ENCODE measurements at places on chromosomes 11 and 22. TPM values are rescaled to one million over a fixed set of nuclear protein-coding genes. Genes with fewer than 3 reads are reported as not detected.

Gene LDLRAD3
- polyA plus RNA-seq: 20.9 TPM

- H3K27ac ChIP-seq: no peak overlapping the region
- H3K36me3 ChIP-seq: no peaks in the 10 kb centered on the region
- H3K4me3 ChIP-seq: no peak overlapping the region
- H3K4me1 ChIP-seq: no peaks in the 10 kb centered on the region
- H3K27me3 ChIP-seq: no peaks in the 10 kb centered on the region
- DNase-seq: no peak
These were observed 399.1 kb downstream of the LARGE1 start for GRCh38 chr22:33520904-33521780.

- H3K4me1 ChIP-seq: peaks cover 43% of the 10 kb centered on the region
These were observed 15.4 kb upstream of the LINC01488 start for GRCh38 chr11:69466039-69466438.

- peak; percentile 73 for DNase-seq
- H3K27ac ChIP-seq: no peak overlapping the region
- no peak overlapping the region for H3K4me3 ChIP-seq
- H3K27me3 ChIP-seq: no peaks in the 10 kb centered on the region
- no peaks in the 10 kb centered on the region for H3K36me3 ChIP-seq
These were observed 26.1 kb upstream of the CELSR1 start for GRCh38 chr22:46563381-46564083.

Gene GLYAT
- not detected for polyA plus RNA-seq

GRCh38 chr11:35237860-35238715 lies 99.1 kb downstream of the CD44 start:
- H3K4me3 ChIP-seq: no peak overlapping the region
- no peaks in the 10 kb centered on the region for H3K27me3 ChIP-seq
- peak; percentile 72 for DNase-seq
- peak overlapping the region; percentile 23 for H3K27ac ChIP-seq
- H3K4me1 ChIP-seq: peaks cover 3% of the 10 kb centered on the region

- no peak overlapping the region for H3K27ac ChIP-seq
- no peaks in the 10 kb centered on the region for H3K27me3 ChIP-seq
- DNase-seq: no peak
- no peak overlapping the region for H3K4me3 ChIP-seq
- no peaks in the 10 kb centered on the region for H3K36me3 ChIP-seq
These were observed 48.2 kb downstream of the RTN4R start for GRCh38 chr22:20219667-20220628.

Gene TMPRSS13
- polyA plus RNA-seq: 0.10 TPM

- H3K4me1 ChIP-seq: peaks cover 52% of the 10 kb centered on the region
- H3K27me3 ChIP-seq: no peaks in the 10 kb centered on the region
- H3K4me3 ChIP-seq: no peak overlapping the region
- H3K27ac ChIP-seq: no peak overlapping the region
- no peak for DNase-seq
- no peaks in the 10 kb centered on the region for H3K36me3 ChIP-seq
These were observed 33.1 kb upstream of the CYB5R3 start for GRCh38 chr22:42682113-42682851.

DNA sequence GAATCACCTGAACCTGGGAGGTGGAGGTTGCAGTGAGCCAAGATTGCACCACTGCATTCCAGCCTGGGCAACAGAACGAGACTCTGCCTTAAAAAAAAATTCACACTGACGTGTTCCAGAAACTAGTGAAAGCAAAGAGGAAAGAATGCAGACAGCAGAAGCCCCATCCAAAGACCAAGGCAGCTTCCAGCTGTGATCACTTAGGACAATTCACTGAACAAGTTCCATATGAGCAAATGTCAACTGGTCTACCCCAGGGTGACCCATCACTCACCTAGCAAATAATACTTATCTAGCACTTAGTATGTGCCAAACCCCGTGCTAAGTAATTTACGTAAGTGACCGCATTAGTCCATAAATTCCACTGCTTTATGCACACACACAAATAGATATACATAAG lies 138.9 kb downstream of the LARGE1 start:
- H3K4me3 ChIP-seq: no peak overlapping the region
- peaks cover 5% of the 10 kb centered on the region for H3K4me1 ChIP-seq
- H3K27me3 ChIP-seq: no peaks in the 10 kb centered on the region

- no peak for DNase-seq
- H3K27ac ChIP-seq: no peak overlapping the region
- H3K4me1 ChIP-seq: peaks cover 15% of the 10 kb centered on the region
- H3K4me3 ChIP-seq: no peak overlapping the region
- no peaks in the 10 kb centered on the region for H3K36me3 ChIP-seq
- H3K27me3 ChIP-seq: no peaks in the 10 kb centered on the region
These were observed 155.9 kb upstream of the RAG2 start for GRCh38 chr11:36753960-36754359.

- H3K4me1 ChIP-seq: peaks cover 20% of the 10 kb centered on the region
- no peak overlapping the region for H3K27ac ChIP-seq
- no peak for DNase-seq
- H3K4me3 ChIP-seq: no peak overlapping the region
These were observed 64.7 kb downstream of the ADAMTS15 start for GRCh38 chr11:130513132-130513531.

- no peak overlapping the region for H3K27ac ChIP-seq
- H3K36me3 ChIP-seq: no peaks in the 10 kb centered on the region
- no peaks in the 10 kb centered on the region for H3K4me1 ChIP-seq
- no peaks in the 10 kb centered on the region for H3K27me3 ChIP-seq
These were observed 98.0 kb upstream of the OR5AK2 start for GRCh38 chr11:56890584-56891305.

DNA sequence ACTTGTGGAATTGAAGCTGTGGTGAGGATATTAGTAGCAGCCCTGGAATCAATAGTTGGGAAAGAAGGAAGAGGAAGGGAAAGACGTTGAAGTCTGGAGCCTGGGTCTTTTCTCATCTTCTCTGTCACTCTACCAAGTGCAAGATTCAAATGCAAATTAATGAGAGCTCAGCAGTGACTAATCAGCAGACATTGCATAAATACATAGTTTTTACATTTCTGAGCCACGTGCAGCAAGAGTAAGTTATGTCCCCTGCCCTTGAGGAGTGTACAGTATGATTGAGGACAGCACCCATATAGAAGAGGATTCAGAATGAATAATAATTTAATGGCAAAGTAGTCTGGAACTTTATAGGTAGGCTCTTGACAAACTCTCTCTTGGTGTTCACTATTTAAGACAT lies 23.8 kb downstream of the CTR9 start:
- H3K4me3 ChIP-seq: no peak overlapping the region
- no peaks in the 10 kb centered on the region for H3K4me1 ChIP-seq
- H3K27ac ChIP-seq: no peak overlapping the region
- DNase-seq: no peak
- H3K27me3 ChIP-seq: no peaks in the 10 kb centered on the region

GRCh38 chr11:3223932-3224381 lies 5.3 kb upstream of the MRGPRG start:
- DNase-seq: no peak
- H3K27me3 ChIP-seq: peaks cover 54% of the 10 kb centered on the region
- no peaks in the 10 kb centered on the region for H3K36me3 ChIP-seq
- peaks cover 7% of the 10 kb centered on the region for H3K4me1 ChIP-seq
- no peak overlapping the region for H3K4me3 ChIP-seq

Data from muscle of leg (tissue), 16 donors.